CD4-positive, CD25-positive, alpha-beta regulatory T cell (primary cell): ENCODE measurements at places on chromosomes 4 and X.
A peak's percentile ranks its signal among the peaks of the same experiment; 100 is the strongest.

GRCh38 chr4:43718369-43718768 lies 730.2 kb downstream of the KCTD8 start:
- H3K27ac ChIP-seq: no peak overlapping the region
- DNase-seq: no peak

DNA sequence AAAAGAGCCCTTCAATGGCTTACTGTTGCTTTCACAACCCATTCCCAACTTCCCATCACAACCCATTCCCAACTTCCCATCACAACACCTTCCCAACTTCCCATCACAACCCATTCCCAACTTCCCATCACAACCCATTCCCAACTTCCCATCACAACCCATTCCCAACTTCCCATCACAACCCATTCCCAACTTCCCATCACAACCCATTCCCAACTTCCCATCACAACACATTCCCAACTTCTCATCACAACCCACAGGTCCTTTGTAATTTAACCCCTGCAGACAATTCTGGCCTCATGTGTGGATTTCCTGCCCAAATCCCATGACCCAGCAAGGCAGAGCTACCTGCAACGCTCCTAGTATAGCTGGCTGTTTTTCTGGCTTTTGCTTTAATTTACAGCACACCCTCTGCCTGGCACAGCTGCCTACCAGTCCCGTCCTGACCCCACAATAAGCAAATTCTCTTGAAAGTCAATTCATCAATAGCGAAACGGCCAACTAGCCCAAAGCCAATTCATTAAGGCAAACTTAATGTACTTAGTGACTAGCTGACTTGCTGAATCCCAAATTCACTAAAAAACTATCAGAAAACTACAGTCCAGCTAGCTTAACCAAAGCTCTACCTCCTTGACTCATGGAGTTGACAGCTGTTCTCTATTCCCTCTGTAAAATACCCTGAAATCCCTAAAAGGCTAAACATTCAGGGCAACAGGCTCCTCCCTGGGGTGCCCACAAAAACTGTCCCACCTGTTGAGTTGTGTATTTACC lies 75.6 kb downstream of the AFAP1 start:
- H3K27ac ChIP-seq: no peak overlapping the region
- no peak overlapping the region for H3K4me3 ChIP-seq
- no peaks in the 10 kb centered on the region for H3K36me3 ChIP-seq
- no peak for DNase-seq
- no peaks in the 10 kb centered on the region for H3K27me3 ChIP-seq

DNA sequence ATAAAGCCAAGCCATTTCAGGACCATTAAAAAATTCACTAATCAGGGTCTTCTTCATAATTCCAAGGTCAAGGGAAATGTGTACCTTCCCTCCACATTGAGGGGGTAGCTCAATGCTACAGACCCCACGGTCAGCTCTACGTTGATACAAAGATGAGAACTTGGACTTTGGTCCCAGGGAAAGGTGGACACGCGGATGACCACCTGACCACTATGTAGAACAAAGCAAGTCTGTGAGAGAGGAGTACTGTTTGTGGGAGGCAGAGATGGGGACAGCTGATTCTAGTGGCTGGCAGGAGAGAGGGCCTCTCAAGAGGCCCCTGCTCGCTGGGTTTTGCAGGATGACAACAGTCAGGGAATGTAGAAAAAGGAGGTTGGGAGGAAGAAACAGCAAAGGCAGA lies 58.0 kb downstream of the SLC2A9 start:
- H3K27me3 ChIP-seq: no peaks in the 10 kb centered on the region
- no peak overlapping the region for H3K4me3 ChIP-seq
- no peak overlapping the region for H3K27ac ChIP-seq
- no peaks in the 10 kb centered on the region for H3K36me3 ChIP-seq

DNA sequence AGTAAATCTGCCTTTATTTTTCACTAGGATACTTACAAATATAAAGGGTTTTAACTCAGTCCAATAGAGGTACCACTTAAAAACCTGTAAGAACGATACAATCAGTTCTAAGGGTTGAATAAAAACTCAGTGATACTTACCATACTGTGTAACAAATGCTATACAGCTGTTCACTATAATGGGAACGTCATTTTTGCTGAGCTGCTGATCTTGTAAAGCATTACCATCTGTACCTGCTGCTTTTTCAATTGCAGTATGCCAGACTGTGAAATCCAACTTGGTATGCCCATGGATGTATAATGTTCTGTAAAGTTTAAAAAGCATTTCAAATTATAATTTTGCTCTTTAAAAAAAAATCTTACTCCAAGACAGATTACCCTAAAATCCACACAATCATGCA lies 111.2 kb downstream of the ARAP2 start:
- DNase-seq: no peak
- no peak overlapping the region for H3K27ac ChIP-seq
- H3K4me1 ChIP-seq: no peaks in the 10 kb centered on the region
- peaks cover 13% of the 10 kb centered on the region for H3K36me3 ChIP-seq
- no peak overlapping the region for H3K4me3 ChIP-seq

- no peaks in the 10 kb centered on the region for H3K4me1 ChIP-seq
- H3K36me3 ChIP-seq: peaks cover 23% of the 10 kb centered on the region
- no peaks in the 10 kb centered on the region for H3K27me3 ChIP-seq
Observed at GRCh38 chr4:173317004-173317403, 17.2 kb downstream of the HMGB2 start.

- DNase-seq: no peak
- no peak overlapping the region for H3K4me3 ChIP-seq
- no peaks in the 10 kb centered on the region for H3K36me3 ChIP-seq
- no peaks in the 10 kb centered on the region for H3K4me1 ChIP-seq
Observed at GRCh38 chr4:24690436-24690835, 104.9 kb upstream of the SOD3 start.

- H3K4me3 ChIP-seq: no peak overlapping the region
- H3K27me3 ChIP-seq: peaks cover 4% of the 10 kb centered on the region
- no peaks in the 10 kb centered on the region for H3K36me3 ChIP-seq
- no peak overlapping the region for H3K27ac ChIP-seq
- H3K4me1 ChIP-seq: peaks cover 19% of the 10 kb centered on the region
Observed at GRCh38 chr4:56650262-56651055, 30.6 kb downstream of the HOPX start.

- H3K36me3 ChIP-seq: no peaks in the 10 kb centered on the region
- H3K27me3 ChIP-seq: no peaks in the 10 kb centered on the region
- no peak overlapping the region for H3K27ac ChIP-seq
Observed at GRCh38 chr4:11724731-11725130, 296.0 kb upstream of the HS3ST1 start.

- H3K36me3 ChIP-seq: peaks cover 18% of the 10 kb centered on the region
- H3K4me1 ChIP-seq: peaks cover 4% of the 10 kb centered on the region
- no peaks in the 10 kb centered on the region for H3K27me3 ChIP-seq
- no peak overlapping the region for H3K27ac ChIP-seq
- DNase-seq: no peak
- H3K4me3 ChIP-seq: no peak overlapping the region
Observed at GRCh38 chrX:119828446-119828845, 24.3 kb downstream of the UPF3B start.

- H3K36me3 ChIP-seq: no peaks in the 10 kb centered on the region
- H3K4me1 ChIP-seq: no peaks in the 10 kb centered on the region
Observed at GRCh38 chrX:7582191-7582590, 260.8 kb upstream of the VCX start.

- DNase-seq: no peak
- H3K27ac ChIP-seq: no peak overlapping the region
Observed at GRCh38 chr4:145308598-145308997, 128.2 kb upstream of the OTUD4 start.

DNA sequence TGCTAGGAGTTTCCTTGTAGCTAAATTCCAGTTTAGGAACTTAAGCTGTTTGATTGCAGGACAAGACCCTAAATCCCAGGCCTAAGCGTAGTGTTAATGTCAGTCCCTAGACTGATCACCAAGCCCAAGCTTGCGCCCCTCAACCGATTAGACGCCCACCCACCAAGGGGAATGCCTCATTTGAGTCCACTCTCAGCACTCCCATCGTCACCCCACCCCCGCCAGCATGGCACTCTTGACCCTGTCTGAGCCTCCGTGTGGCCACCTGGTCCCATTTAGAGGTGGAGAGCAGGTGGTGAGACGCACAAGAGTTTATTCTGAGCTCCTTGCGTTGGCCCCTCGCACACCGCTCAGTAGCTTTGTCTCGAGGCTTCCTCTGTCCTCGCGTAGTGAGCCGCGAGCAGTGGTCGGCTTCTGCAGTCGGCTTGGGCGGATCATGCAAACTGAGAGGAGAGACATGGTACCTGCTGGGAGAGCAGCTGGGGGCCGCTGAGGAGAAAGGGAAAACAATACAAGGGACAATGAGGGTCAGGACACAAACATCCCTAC lies 48.5 kb upstream of the ZNF157 start:
- no peak overlapping the region for H3K4me3 ChIP-seq
- no peak overlapping the region for H3K27ac ChIP-seq
- no peak for DNase-seq
- H3K27me3 ChIP-seq: no peaks in the 10 kb centered on the region

DNA sequence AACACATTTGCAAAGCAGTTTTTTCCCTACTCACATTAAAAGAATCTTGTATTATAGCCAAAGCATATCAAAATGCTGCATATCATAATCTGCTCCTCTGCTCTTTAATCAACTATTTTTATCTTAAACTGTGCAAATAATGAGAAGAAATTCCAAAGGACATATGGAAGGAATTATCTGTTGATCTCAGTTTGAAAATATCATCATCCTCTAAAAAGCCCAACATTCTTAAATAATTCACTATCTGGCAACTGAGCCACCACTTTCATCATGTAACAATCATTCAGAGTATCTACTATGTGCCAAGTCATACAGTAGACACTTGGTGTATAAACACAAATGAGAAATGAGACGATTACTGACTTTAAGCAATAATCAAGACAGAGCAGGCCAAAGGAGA lies 63.0 kb downstream of the PRSS12 start:
- H3K27ac ChIP-seq: no peak overlapping the region
- no peak overlapping the region for H3K4me3 ChIP-seq
- no peaks in the 10 kb centered on the region for H3K36me3 ChIP-seq
- no peaks in the 10 kb centered on the region for H3K27me3 ChIP-seq
- H3K4me1 ChIP-seq: no peaks in the 10 kb centered on the region

GRCh38 chr4:81257021-81257420 lies 42.0 kb upstream of the PRKG2 start:
- no peaks in the 10 kb centered on the region for H3K4me1 ChIP-seq
- no peaks in the 10 kb centered on the region for H3K36me3 ChIP-seq
- no peak for DNase-seq
- no peaks in the 10 kb centered on the region for H3K27me3 ChIP-seq
- no peak overlapping the region for H3K27ac ChIP-seq
- no peak overlapping the region for H3K4me3 ChIP-seq

GRCh38 chrX:39196192-39197102 lies 395.2 kb downstream of the MID1IP1 start:
- peaks cover 20% of the 10 kb centered on the region for H3K4me1 ChIP-seq
- peak; percentile 33 for DNase-seq
- no peak overlapping the region for H3K27ac ChIP-seq
- H3K36me3 ChIP-seq: no peaks in the 10 kb centered on the region

DNA sequence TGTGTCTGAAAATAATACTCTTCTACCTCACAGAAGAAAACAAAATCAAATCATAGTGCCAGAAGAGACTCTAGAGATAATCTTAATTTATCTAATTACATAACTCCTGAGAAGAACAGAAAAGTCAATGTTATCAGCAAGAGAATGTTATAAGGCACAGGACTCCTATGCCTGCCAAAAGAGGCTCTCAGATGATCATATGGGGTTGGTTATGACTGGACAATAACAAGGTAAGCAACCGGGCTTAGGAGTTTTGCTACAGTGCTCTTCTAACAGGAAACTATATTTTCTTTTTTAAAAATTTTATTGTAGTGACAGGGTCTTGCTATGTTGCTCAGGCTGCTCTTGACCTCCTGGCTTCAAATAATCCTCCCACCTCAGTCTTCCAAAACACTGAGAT lies 3.5 kb upstream of the C4orf17 start:
- H3K4me1 ChIP-seq: peaks cover 10% of the 10 kb centered on the region
- no peaks in the 10 kb centered on the region for H3K27me3 ChIP-seq
- no peak overlapping the region for H3K4me3 ChIP-seq
- no peaks in the 10 kb centered on the region for H3K36me3 ChIP-seq
- DNase-seq: no peak
- H3K27ac ChIP-seq: no peak overlapping the region

GRCh38 chr4:94519019-94519418 lies 67.3 kb downstream of the PDLIM5 start:
- no peaks in the 10 kb centered on the region for H3K27me3 ChIP-seq
- no peaks in the 10 kb centered on the region for H3K4me1 ChIP-seq
- peaks cover 2% of the 10 kb centered on the region for H3K36me3 ChIP-seq
- DNase-seq: no peak
- H3K4me3 ChIP-seq: no peak overlapping the region

DNA sequence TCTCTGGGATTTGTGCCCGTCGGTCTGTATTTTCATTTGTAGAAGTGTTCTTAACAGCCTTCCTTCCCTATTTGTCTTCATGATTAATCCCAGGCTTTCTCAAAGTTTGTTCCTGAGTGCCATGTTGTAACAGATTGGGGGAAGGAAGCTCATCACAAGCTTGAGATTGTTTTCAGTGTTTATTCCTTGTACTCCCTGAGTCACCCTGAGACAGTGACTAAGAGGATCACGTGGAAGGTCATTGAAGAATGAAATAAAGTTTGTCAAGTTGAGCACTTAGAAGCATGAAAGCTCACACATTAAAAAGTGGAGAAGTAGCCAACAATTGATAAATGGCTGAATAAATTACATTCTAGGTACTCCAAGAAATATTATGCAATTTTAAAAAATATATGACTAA lies 153.5 kb upstream of the FAM241A start:
- no peak overlapping the region for H3K27ac ChIP-seq
- H3K4me3 ChIP-seq: no peak overlapping the region
- DNase-seq: no peak
- H3K27me3 ChIP-seq: peaks cover 2% of the 10 kb centered on the region

DNA sequence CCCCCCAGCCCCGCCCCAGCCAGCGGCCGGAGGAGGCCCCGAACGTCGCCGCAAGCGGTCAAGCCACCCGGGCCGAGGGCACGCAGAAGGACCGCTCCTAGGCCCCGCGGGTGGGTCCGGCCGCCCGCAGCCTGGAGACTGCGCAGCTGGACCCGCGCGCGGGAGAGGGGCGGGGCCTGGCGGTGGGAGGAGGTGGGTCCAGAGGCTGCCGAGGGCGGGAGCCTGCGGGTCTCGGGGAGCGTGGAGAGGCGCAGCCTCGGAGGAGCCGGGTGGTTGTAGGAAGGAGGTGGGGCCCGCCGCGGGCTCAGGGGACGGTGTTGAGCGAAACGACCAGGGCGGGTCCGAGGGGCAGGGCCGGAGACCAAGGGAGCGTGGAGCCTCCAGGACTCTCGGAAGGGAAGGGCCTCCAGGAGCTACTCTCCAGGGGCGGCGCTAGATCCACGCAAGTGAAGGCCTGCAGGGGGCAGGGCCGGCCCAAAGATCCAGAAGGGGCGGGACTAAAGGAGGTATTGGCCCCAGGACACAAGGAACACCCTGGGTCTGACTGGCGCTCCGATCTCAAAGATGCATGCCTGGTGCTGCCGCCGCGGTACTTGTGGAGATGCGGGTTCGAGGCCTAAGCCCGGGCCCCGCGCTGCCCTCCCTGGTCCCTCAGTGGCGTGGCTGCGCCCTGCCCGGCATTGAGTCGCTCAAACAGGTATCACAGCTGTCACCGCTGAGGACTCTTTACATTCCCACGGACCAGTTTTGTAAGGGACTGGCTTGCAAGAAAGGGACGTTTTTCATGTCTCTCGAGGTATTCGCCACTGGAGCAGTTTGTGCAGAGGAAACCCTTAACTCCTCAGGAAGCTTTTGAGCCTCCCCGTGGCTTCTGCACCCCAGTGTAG lies 5.9 kb downstream of the TIMM17B start:
- H3K4me1 ChIP-seq: peaks cover 12% of the 10 kb centered on the region
- peak; percentile 71 for DNase-seq
- H3K27me3 ChIP-seq: no peaks in the 10 kb centered on the region
- H3K4me3 ChIP-seq: peak overlapping the region; percentile 51
